ENCODE measurements at places on chromosomes 5 and 9.

DNA sequence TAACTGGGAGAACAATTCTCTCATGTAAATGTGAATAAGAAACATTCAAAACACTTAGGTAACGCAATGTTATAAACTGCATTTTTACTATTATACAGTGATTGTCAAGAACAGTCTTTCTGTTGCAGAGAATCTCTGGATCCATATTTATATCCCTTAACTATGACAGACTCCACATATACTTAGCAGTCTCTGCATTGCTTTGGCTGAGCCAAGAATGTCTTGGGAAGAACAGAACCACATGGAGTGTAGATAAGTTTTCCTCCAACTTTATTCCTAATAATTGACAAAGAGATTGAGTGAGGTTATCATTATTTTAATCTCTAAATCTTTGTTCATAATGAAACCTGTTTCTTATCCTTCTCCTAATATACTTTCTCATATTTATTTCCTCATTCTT is 15.6 kb upstream of the RLN1 start:
- no peak for DNase-seq

- DNase-seq, result no peak
Observed at GRCh38 chr9:131738293-131739132, 1.4 kb downstream of the RAPGEF1 start.

DNA sequence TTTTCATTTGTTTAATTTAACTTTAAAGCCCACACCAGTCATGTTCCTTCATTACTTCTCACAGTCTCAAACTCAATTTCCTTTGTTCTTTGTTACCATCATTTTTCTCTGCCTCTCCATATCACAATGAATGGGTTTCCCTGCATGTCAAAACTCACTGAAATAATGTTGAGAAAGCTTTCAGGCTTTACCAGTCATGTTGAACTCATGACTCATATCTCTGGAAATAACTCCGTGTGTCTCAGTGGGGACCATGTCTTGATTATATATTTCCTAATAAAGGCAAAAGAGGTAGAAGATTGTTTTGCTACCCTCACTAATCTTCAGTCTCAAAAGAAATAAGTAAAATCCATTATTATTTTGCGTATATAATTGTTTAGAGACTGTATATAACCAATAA is 231.2 kb downstream of the CHSY3 start:
- DNase-seq, result no peak

DNA sequence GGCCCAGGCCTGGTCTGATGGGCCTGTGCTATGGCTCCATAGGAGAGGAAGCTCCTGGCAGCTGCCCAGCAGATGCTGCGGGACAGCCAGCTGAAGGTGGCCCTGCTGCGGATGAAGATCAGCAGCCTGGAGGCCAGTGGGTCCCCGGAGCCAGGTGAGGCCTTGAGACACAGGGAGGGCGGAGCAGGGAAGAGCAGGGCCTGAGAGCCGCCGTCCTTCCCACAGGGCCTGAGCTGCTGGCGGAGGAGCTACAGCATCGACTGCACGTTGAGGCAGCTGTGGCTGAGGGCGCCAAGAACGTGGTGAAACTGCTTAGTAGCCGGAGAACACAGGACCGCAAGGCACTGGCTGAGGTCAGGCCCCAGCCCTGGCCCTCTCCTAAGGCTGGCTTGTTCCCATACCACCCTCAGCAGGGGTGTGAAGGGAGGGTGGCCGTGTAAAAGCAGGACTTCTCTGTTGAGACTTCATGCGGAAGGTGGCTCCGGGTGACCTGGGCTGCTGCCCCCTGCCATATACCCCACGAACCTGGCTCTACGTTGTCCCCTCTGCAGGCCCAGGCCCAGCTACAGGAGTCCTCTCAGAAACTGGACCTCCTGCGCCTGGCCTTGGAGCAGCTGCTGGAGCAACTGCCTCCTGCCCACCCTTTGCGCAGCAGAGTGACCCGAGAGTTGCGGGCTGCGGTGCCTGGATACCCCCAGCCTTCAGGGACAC is 4.5 kb downstream of the PKN3 start:
- no peak for DNase-seq

DNA sequence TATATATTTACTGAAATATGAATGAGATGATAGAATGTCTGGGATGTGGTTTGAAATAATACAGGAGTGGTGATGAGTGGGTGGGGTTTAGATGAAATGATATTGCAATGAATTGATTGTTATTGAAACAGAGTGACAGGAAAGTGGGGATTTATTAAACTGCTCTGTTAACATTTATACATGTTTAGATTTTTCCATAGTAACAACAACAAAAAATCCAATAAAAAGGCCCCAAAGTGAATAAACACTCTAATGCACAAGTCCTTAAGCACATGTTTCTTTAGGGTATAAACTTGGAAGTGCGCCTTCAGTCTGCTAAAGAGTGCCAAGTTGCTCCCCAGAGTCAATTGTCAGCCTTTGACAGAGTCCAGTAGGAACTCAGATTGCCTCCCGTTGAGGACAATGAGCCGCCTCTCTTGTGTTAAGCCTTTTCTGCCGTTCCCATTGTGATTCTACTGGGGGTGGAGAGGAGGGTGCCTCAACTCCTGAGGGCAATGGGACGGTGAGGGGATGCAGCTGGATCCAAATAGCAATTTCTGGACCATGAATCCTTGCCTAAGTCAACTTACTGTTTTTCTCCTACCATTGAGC is 112.3 kb downstream of the SLC28A3 start:
- peak; percentile 47 for DNase-seq

GRCh38 chr5:130652176-130652575 is 512.9 kb downstream of the HINT1 start:
- DNase-seq, result no peak
